PC-9 (cell line): ENCODE measurements at places on chromosomes 6 and 20. TPM values are rescaled to one million over a fixed set of nuclear protein-coding genes. Genes with fewer than 3 reads are reported as not detected.
A peak's percentile ranks its signal among the peaks of the same experiment; 100 is the strongest.

- H3K4me1 ChIP-seq = peaks cover 23% of the 10 kb centered on the region
- DNase-seq = peak; percentile 75
- peak overlapping the region; percentile 36 for H3K27ac ChIP-seq
- H3K4me3 ChIP-seq = no peak overlapping the region
- no peaks in the 10 kb centered on the region for H3K36me3 ChIP-seq
Measured at GRCh38 chr6:21005816-21006570, 471.7 kb downstream of the CDKAL1 start.

- H3K4me1 ChIP-seq = no peaks in the 10 kb centered on the region
- no peaks in the 10 kb centered on the region for H3K27me3 ChIP-seq
- H3K4me3 ChIP-seq = no peak overlapping the region
Measured at GRCh38 chr6:118825661-118826060, 68.3 kb upstream of the ASF1A start.

DNA sequence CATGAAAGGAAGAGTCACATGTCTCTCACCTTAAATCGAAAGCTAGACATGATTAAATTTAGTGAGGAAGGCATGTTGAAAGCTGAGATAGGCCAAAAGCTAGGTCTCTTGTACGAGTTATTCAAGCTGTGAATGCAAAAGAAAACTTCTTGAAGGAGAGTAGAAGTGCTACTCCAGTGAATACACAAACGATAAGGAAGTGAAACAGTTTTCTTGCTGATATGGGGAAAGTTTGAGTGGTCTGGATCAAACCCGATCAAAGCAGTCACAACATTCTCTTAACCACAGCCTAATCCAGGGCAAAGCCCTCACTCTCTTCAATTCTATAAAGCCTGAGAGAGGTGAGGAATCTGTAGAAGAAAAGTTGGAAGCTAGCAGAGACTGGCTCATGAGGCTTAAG is 1.9 kb upstream of the TPD52L1 start:
- H3K27ac ChIP-seq = no peak overlapping the region
- no peak for DNase-seq
- H3K36me3 ChIP-seq = no peaks in the 10 kb centered on the region
- H3K4me1 ChIP-seq = peaks cover 37% of the 10 kb centered on the region

GRCh38 chr6:118706702-118707101 is 55.3 kb upstream of the CEP85L start:
- no peaks in the 10 kb centered on the region for H3K27me3 ChIP-seq
- DNase-seq = no peak
- no peak overlapping the region for H3K4me3 ChIP-seq

DNA sequence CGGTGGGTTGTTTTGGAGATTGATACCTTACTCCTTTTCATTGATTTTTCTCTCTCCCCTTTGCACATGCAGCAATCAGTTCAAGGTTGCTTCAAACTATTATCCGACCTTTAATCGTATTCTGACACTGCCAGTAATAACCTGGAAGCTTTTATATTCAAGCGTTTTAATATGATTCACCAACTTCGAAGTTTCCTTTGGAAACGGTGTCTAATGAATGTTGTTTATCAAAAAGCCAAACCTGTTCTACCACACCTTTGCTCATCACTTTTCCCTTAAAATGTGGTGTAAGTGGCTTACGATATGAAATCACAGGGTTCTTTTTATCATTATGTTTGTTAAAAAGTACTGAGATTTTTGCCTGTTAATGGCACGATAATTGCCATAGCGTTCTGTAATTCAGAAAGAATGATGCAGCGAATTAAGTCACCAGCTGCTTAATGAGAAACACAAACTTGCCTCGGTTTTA is 660 bp downstream of the STXBP5 start:
- no peaks in the 10 kb centered on the region for H3K27me3 ChIP-seq
- no peaks in the 10 kb centered on the region for H3K36me3 ChIP-seq
- H3K4me1 ChIP-seq = peaks cover 29% of the 10 kb centered on the region
- DNase-seq = no peak
- H3K4me3 ChIP-seq = peak overlapping the region; percentile 95

GRCh38 chr6:88004707-88005106 is 42.9 kb upstream of the SPACA1 start:
- H3K4me3 ChIP-seq = no peak overlapping the region
- H3K27ac ChIP-seq = no peak overlapping the region
- H3K36me3 ChIP-seq = no peaks in the 10 kb centered on the region
- H3K27me3 ChIP-seq = peaks cover 8% of the 10 kb centered on the region; the same call in 1 of the 2 replicates

DNA sequence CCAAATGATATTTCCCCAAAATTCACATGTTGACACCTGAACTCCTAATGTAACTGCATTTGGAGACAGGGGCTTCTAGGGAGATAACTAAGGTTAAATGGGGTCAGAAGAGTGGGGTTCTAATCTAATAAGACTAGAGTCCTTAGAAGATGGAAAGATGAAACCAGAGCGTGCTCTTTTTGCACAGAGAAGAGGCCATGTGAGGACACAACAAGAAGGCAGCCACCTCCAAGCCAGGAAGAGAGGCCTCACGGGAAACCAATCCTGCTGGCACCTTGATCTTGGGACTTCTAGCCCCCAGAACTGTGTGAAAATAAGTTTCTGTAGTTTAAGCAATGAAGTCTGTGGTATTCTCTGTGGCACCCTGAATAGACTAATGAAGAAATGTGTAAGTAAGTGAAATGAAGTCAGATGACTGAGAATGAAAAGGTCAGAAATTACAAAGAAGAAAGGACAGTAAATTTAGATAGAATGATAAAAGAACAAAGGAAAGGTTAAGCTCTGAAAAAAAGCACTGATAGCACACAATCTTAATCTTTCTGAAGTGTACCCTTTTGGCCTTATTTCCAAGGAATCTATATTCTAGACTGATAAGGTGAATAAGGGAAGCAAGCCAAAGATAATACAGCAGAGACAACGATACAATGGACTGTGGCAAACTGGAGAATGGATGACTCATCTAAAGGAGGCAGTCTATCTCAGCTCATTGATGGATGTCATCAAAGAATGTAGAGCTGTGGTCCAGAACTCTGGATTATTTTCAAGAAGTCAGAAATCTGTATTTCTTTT is 110.4 kb downstream of the MYB start:
- no peak overlapping the region for H3K27ac ChIP-seq
- no peaks in the 10 kb centered on the region for H3K36me3 ChIP-seq
- H3K27me3 ChIP-seq = no peaks in the 10 kb centered on the region

GRCh38 chr20:316316-317068 is 8.9 kb upstream of the SOX12 start:
- no peaks in the 10 kb centered on the region for H3K36me3 ChIP-seq
- no peak for DNase-seq
- no peaks in the 10 kb centered on the region for H3K27me3 ChIP-seq
- no peak overlapping the region for H3K27ac ChIP-seq

Gene NHLRC1
- 0.90 and 1.0 TPM in 2 replicates for total RNA-seq

- no peaks in the 10 kb centered on the region for H3K27me3 ChIP-seq
- no peaks in the 10 kb centered on the region for H3K36me3 ChIP-seq
- H3K27ac ChIP-seq = no peak overlapping the region
- no peak overlapping the region for H3K4me3 ChIP-seq
- no peaks in the 10 kb centered on the region for H3K4me1 ChIP-seq
- DNase-seq = no peak
Measured at GRCh38 chr20:51394706-51395105, 147.8 kb downstream of the NFATC2 start.

- no peaks in the 10 kb centered on the region for H3K27me3 ChIP-seq
- no peaks in the 10 kb centered on the region; the same call in 1 of the 2 replicates for H3K4me1 ChIP-seq
- DNase-seq = no peak
- H3K36me3 ChIP-seq = peaks cover 38% of the 10 kb centered on the region
- peak overlapping the region; percentile 17; the same call in 1 of the 2 replicates for H3K27ac ChIP-seq
Measured at GRCh38 chr20:49054056-49054643, 8.0 kb downstream of the CSE1L start.

- H3K4me3 ChIP-seq = no peak overlapping the region
- no peak for DNase-seq
- no peaks in the 10 kb centered on the region for H3K4me1 ChIP-seq
- peaks cover 28% of the 10 kb centered on the region; the same call in 1 of the 2 replicates for H3K36me3 ChIP-seq
- no peaks in the 10 kb centered on the region for H3K27me3 ChIP-seq
- H3K27ac ChIP-seq = no peak overlapping the region
Measured at GRCh38 chr6:138257638-138258040, 39.3 kb upstream of the PBOV1 start.

- no peaks in the 10 kb centered on the region for H3K27me3 ChIP-seq
- DNase-seq = no peak
- no peaks in the 10 kb centered on the region; the same call in 1 of the 2 replicates for H3K36me3 ChIP-seq
Measured at GRCh38 chr6:170371588-170371987, 65.0 kb downstream of the FAM120B start.

Gene CDH4
- total RNA-seq = not detected in 2 replicates

Gene PNRC1
- 58.3 and 66.9 TPM in 2 replicates for total RNA-seq

DNA sequence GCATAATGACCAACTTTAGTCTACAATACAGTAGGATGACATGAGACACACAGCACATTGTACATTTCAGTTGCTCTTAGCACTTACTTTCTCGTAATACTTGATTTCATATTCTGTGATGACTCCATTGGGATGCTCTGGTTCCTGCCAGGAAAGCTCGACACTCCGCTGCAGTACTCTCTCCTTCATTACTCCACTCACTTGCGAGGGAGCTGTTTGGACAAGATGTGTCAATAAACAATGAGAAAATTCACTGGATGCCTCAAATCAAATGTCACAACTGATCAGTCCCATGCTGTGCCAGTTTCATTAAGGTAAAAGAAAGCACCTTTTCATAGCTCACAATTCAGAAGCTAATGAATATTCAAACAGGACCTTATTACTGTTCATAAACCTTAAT is 147.1 kb downstream of the EPHA7 start:
- DNase-seq = no peak
- no peaks in the 10 kb centered on the region for H3K36me3 ChIP-seq
- H3K27ac ChIP-seq = no peak overlapping the region
- no peaks in the 10 kb centered on the region for H3K4me1 ChIP-seq
- no peak overlapping the region for H3K4me3 ChIP-seq

Gene GABBR1
- total RNA-seq = 36.3 and 43.6 TPM in 2 replicates

Gene MAS1
- not detected in 2 replicates for total RNA-seq

GRCh38 chr20:54118220-54119001 is 48.0 kb upstream of the BCAS1 start:
- H3K4me3 ChIP-seq = no peak overlapping the region
- H3K36me3 ChIP-seq = no peaks in the 10 kb centered on the region
- H3K27ac ChIP-seq = no peak overlapping the region
- no peak for DNase-seq
- peaks cover 78% of the 10 kb centered on the region for H3K4me1 ChIP-seq
- H3K27me3 ChIP-seq = no peaks in the 10 kb centered on the region

DNA sequence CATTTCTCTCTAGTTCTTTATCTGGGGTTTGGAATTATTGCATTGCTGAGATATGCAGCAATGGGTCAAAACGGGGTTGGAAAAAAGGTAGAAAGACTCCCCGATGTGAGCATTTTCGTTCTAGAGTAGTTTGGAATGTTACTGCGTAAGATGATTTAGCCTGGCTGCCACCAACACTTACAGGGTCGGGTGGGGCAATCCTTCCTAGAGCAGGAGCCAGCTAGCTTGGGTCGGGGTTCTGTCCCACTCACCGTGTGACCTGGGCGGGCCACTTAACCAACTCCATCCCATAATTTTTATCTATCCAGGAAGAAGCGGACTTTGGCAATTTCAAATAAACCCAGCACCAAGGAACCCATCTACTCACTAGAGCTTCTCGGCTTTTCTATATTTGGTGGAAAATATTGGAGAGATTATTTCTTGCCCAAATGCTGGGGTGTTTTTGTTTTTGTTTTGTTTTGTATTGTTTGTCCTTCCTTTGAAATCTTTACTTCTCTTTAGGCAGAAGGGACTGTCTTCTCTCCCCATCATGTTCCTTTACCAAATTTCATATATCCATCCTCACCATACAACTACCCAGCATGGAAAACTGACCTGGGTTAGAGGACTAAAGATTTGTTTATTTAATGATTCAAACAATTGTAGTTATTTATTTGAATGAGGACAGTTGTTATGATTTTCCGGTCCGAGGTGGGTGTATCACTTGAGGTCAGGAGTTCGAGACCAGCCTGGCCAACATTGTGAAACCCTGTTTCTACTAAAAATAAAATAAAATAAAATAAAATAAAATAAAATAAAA is 72.4 kb downstream of the GPX5 start:
- no peaks in the 10 kb centered on the region for H3K27me3 ChIP-seq
- H3K27ac ChIP-seq = peak overlapping the region; percentile 44
- peak overlapping the region; percentile 60 for H3K4me3 ChIP-seq
- no peaks in the 10 kb centered on the region for H3K4me1 ChIP-seq
- no peaks in the 10 kb centered on the region for H3K36me3 ChIP-seq

Gene TREM2
- not detected in 2 replicates for total RNA-seq

GRCh38 chr6:121521164-121521555 is 85.7 kb downstream of the GJA1 start:
- DNase-seq = no peak
- no peaks in the 10 kb centered on the region for H3K27me3 ChIP-seq
- no peaks in the 10 kb centered on the region for H3K36me3 ChIP-seq
- H3K27ac ChIP-seq = no peak overlapping the region
- H3K4me1 ChIP-seq = peaks cover 13% of the 10 kb centered on the region; the same call in 1 of the 2 replicates

Gene DSN1
- 29.2 and 32.4 TPM in 2 replicates for total RNA-seq

DNA sequence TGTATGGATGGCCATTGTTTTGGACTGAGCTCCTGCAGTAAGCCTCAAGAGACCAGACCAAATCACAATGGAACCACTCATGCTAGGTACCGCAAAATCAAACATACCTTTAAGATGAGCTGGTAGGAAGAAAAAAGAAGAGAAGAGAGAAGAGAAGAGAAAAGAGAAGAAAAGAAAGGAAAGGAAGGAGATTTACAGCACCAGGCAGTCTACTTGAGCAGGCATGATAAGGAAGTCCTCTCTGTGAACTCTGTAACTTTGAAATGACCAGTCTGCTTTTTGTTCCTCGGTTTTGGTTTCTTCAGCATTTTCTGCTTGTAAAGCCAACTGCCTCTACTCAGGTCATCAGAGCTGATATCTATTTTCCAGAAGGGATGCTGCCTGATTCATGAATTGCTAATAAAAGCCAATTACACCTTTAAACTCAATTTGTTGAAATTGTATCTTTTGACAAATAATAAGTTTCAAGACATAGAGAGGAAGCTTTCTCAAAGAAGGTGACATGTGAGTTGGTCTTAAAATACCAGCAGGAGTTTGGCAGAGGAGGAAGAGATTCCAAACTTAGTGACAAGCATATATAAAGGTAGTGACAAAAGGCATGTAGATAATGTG is 134.3 kb downstream of the UNC5CL start:
- H3K4me3 ChIP-seq = no peak overlapping the region
- no peaks in the 10 kb centered on the region for H3K27me3 ChIP-seq
- no peak overlapping the region for H3K27ac ChIP-seq
- no peaks in the 10 kb centered on the region for H3K36me3 ChIP-seq
- no peak for DNase-seq
